ENCODE measurements at places on chromosomes 5 and 9. TPM values are rescaled to one million over a fixed set of nuclear protein-coding genes. Genes with fewer than 3 reads are reported as not detected.

- DNase-seq: peak; percentile 77
These were observed 3.7 kb downstream of the HABP4 start for GRCh38 chr9:96453625-96454024.

GRCh38 chr9:82313697-82314096, 325.1 kb downstream of the SPATA31D1 start:
- DNase-seq: no peak

- no peak for DNase-seq
These were observed 326.5 kb downstream of the SH3GL2 start for GRCh38 chr9:17905366-17905765.

DNA sequence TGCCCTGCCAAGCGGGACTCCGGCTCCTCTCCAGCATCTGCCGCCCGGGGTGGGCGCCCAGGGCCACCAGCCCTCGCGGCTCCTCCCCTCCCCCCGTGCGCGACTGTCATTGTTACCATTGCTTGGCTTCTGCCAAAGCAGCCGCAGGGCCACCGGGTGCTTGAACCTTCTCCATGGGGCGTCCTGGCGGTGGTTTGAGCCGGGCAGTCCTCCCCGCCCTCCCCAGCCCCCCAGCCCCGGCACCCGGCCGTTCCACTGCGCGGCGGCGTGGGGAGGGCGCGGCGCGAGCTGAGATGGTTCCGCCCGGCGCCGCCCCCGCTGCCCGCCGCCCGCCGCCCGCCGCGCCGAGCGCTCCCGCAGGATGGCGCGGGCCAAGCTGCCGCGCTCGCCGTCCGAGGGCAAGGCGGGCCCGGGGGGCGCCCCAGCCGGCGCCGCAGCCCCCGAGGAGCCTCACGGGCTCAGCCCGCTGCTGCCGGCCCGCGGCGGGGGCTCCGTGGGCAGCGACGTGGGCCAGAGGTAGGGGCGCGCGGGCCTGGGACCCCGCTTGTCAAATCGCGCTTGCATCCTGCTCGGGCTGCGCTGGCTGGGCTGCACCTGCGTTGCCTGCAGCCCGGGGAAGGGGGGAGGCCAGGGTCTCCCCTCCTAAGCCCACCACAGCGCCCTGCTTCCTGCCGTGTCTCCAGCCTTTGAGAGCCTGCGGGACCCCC, 34.4 kb downstream of the KCNT1 start:
- no peak for DNase-seq

DNA sequence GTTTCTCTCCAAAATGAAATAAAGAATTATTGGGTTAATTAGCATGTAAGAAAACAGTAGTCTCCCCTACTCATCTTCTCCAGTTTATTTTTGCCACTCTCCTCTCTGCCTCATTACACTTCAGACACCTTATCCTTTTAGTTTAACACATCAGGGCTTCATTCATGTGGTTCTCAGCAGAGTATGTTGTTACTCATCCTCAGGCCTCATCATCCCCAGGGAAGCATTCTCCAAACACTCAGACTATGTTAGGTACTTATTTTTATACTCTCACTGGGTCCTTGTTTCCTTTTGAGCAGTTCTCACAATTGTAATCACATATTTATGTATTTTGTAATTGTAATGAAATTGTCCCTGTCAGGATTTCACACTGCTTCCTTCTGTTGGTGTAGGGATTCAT, 470.5 kb downstream of the PDE4D start:
- DNase-seq: no peak

- no peak for DNase-seq
These were observed 60.1 kb upstream of the NMUR2 start for GRCh38 chr5:152465140-152465539.

The DMRTA1 gene
- 0.90 TPM for total RNA-seq

DNA sequence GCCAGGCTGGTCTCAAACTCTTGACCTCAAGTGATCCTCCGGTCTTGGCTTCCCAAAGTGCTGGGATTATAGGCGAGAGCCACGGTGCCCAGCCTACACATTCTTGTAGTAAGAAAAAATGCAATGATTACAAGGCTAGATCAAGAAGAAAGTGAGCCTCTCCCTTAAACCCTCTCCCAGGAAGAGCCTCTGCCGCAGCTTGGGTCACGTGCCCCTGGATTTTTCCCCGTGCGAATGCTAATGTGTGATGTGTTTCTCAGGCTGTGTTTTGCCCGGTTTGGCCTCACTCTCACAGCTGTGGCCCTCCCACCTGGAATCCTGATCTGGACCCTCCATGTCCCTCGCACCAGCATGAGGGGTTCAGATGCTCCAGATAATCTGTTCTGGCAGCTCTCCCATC, 6.9 kb downstream of the PLPP7 start:
- DNase-seq: no peak

The PRDM9 gene
- not detected for total RNA-seq

DNA sequence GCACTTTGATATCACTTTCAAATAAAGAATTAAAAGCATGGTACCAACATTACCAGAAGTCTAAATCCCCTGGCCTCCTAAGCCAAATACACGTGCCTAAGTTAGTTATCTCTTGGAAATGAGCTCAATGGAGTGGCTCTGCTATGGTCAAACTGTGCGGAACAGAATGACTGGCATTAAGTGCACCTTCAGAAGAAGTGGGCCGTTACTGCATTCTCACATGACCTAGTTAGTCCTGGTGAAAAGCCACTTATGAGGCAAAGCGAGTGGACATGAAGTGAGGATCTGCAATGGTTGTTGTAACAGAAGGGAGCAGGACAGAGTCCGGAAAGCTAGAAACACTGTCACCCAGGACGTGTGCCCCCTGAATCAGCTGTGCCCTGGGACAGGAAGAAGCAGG, 633.1 kb downstream of the IRX1 start:
- DNase-seq: no peak

DNA sequence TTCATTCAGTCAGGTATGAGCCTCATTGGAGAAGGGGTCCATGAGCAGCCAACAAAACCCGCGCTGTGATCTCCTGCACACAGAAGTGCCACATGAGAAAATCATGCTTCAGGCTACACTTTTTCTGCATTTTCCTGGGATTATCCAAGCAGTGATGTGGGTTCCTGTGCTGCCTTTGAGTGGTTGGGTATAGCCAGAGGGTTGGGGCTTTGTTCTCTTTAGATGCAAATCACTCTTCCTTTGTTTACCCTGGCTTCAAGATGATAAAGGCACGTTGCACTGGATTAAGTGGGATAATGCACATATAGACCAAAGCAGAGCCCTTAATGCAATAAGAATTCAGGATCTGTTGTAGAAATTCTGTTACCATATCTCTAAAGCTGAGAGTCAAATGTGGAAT, 18.7 kb downstream of the ECM2 start:
- DNase-seq: no peak

DNA sequence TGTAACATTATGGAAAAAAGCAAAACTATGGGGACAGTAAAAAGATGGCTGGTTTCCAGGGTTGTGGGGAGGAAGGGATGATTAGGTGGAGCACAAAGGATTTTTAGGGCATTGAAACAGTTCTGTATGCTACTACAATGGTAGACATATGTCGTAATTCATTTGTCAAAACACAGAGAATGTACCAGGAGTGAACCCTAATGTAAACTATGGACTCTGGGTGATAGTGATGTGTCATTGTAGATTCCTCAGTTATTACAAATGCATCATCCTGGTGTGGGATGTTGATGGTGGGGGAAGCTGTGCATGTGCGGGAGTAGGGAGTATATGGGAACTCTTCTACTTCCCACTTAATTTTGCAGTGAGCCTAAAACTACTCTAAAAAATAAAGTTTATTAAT, 135.0 kb upstream of the GABRP start:
- DNase-seq: no peak

The IRX1 gene
- 7.9 TPM for total RNA-seq

- DNase-seq: no peak
These were observed 39.9 kb downstream of the RHOBTB3 start for GRCh38 chr5:95770830-95771708.

GRCh38 chr5:34655354-34655991, 655 bp upstream of the RAI14 start:
- peak; percentile 79 for DNase-seq

The PLPP7 gene
- total RNA-seq: 5.6 TPM

The PCBD2 gene
- 0.90 TPM for total RNA-seq

The AP3B1 gene
- 78.5 TPM for total RNA-seq

DNA sequence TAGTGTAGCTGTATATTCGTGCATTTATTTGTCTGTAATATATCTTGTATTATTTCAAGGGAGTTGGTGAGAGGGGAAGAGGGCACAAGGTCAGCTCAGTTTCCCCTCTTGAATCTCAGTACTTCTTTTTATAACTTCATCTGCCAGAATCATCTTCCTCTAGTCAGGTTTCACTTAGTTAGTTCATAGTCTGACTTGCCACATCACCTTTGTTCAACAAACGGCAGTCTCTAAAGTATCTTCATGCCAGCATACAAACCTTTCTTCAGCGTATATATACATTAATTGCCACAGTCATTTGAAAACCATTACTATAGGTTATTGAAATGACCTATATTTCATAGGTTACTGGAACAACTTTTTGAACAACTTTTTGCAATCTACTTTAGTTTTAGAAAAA, 1.6 kb downstream of the ECM2 start:
- DNase-seq: no peak

DNA sequence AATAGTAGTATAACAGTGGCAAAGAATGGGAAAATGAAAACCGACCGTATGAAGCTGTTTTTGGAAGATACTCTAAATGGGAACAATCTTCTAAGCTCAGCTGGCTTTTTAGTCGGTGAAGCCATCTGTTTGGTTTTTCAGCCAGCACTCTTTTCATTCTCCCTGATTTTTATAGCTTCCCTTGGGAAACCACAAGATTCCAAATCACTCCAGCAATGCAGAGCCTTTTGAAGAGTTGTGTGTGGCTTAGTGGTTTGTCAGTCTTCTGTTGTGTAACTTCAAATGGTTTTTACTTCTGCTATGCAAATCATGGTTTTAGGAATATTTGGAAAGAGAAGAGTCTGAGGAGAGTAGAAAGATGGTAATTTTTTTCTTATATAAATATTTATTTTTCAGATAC, 180.7 kb downstream of the KDM4C start:
- peak; percentile 94 for DNase-seq

GRCh38 chr9:114507726-114508125, 2.5 kb upstream of the WHRN start:
- peak; percentile 19 for DNase-seq

DNA sequence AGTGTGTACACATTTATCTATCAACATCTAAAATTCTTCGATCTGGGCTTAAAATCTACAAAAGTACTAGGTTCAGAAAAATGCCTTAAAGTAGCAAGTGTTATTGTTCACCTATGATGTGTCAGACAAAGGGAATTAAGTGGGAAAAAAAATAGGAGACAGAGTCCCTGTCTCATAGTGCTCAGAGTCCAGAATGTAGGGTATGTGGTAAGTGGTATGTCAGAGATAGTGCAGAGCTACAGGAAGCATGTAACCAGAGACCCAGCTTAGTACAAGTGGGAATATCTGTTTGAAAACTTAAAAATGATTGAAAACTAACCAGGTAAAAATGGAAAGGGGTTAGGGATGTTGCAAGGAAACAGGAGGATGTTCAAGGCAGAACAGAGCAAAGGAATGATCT, 482.8 kb downstream of the ELAVL2 start:
- no peak for DNase-seq

The IGFBPL1 gene
- not detected for total RNA-seq

The HRCT1 gene
- 0.81 TPM for total RNA-seq

The CDC20B gene
- total RNA-seq: not detected

The NNT gene
- 80.3 TPM for total RNA-seq

The FBXL7 gene
- 12.6 TPM for total RNA-seq

GRCh38 chr5:133877351-133878235, 90.8 kb downstream of the C5orf15 start:
- no peak for DNase-seq

DNA sequence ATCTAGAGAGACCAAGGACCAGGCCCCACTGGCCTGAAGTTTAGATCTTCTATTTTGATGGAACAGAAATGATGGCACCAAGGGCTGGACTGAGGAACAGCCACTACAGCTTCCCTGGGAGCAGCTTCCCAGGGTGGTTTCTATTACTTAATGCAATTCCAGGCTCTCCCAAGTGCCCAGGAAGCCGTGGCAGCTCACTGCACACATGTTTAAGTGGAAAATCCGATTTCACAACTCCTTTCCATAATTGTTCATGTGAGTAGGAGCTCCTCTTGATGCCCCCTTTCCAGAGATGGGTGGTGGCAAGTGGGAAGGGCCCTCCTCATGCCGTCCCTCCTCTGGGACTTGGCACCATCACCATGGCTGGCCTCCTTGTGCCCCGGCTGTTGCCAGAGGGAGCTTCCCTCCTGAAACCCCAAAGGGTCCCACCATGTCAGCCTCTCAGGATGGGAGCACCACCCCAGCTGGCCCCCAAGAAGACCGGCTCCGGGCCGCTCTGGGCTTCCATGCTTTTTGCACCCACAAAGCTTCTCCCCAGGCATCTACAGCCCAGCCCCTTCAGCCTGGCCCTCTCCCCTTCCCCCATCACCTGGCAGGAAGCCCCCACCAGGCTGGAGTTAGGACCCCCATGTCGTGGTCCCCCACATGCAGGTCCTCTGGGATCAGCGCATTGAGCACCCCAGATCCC, 9.1 kb upstream of the UBAC1 start:
- DNase-seq: no peak

DNA sequence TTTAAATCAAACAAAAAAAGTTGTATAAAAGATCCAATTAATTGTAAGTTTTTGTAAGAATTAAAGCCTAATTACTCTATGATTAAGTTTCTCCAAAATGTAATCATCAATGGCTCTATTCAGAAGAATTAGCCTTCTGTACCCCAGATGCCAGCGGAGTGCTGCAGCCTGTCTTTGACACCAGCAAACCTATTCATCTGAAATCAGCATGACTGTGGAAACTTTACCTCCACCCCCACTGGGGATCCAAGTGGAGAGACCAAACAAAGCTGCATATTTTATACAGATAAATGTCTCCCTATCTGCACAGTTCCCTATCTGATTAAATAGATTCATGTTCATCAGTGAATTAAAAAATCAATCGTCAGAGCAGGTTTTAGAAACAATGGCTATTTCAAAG, 426.8 kb downstream of the KIAA0825 start:
- DNase-seq: no peak

DNA sequence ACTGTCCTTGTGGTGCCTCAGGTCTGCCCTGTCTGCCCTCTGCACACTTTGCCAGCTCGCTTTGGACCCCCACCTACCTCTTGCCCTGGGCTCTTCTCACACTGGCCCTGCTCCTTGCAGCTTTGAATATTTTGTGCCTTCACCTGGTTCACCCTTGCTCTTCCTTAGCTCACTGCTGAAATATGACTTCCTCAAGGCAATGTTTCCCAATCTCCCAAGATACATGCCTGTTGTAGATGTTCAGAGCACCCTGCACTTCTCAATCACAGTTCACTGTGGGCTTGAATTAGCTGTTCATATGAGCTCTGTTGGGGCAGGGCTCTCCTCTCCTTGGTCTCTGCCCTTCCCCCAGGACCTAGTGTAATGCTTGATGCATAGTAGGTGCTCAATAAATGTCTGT, 8.0 kb downstream of the AFAP1L1 start:
- no peak for DNase-seq

The ANKRD18A gene
- total RNA-seq: 0.09 TPM

All from fibroblast of the aortic adventitia (primary cell).